ENCODE measurements at places on chromosomes 4 and X. TPM values are rescaled to one million over a fixed set of nuclear protein-coding genes. Genes with fewer than 3 reads are reported as not detected.

The ATP8A1 gene
- total RNA-seq: 17.0 TPM

The BTC gene
- 2.3 TPM for total RNA-seq

The BEX5 gene
- total RNA-seq: 3.3 TPM

The AWAT2 gene
- not detected for total RNA-seq

The EMCN gene
- total RNA-seq: 12.0 TPM

The RBMXL3 gene
- not detected for total RNA-seq

The NPY1R gene
- 55.8 TPM for total RNA-seq

The SPANXA2 gene
- total RNA-seq: not detected

The USP17L27 gene
- not detected for total RNA-seq

The RGN gene
- total RNA-seq: 4.3 TPM

The NHSL2 gene
- total RNA-seq: 5.8 TPM

The ETNPPL gene
- not detected for total RNA-seq

The GNRHR gene
- not detected for total RNA-seq

The METAP1 gene
- total RNA-seq: 36.7 TPM

The NPY2R gene
- total RNA-seq: 11.4 TPM

The SUPT20HL2 gene
- total RNA-seq: not detected

The TLR2 gene
- total RNA-seq: 51.7 TPM

The GYPE gene
- total RNA-seq: 2.1 TPM

The STAP1 gene
- not detected for total RNA-seq

The N4BP2 gene
- 12.1 TPM for total RNA-seq

The SSX4 gene
- total RNA-seq: not detected

The CYSLTR1 gene
- total RNA-seq: 4.5 TPM

The TMPRSS11A gene
- total RNA-seq: not detected

The PRKG2 gene
- total RNA-seq: 1.2 TPM

The NEIL3 gene
- total RNA-seq: 0.32 TPM

The P2RY8 gene
- 3.2 TPM for total RNA-seq

Measured in breast epithelium (tissue), 4 donors.